EL (cell line): ENCODE measurements at places on chromosomes 2 and 18.

DNA sequence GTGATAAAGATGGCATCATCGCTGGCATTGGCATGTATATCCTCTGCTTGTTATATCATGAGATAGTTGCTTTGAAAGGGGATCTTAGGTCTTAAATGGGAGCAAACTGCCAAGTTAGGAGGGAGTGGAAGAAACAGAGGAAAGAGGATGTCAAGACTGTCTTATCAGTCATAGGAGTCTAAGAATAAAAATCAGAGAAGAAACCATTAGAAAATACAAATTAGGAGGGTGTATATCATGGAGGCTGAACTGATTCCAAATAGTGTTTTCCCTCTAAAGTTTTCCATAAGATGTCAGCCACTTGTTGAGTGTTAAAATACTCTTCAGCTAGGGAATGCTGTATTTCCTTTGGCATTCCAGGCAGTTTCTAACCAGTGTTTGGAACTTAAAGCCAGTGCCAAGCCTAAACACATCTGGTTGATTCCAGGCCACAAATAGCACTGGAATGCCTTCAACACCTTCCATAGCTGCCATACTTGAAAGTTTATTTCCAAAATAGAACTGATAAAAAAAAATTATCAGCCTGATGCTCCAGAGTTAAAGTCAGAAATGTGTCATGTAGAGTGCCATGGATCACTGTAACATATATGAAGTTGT, 129.4 kb downstream of the ZEB2 start:
- peak; percentile 17 for DNase-seq

DNA sequence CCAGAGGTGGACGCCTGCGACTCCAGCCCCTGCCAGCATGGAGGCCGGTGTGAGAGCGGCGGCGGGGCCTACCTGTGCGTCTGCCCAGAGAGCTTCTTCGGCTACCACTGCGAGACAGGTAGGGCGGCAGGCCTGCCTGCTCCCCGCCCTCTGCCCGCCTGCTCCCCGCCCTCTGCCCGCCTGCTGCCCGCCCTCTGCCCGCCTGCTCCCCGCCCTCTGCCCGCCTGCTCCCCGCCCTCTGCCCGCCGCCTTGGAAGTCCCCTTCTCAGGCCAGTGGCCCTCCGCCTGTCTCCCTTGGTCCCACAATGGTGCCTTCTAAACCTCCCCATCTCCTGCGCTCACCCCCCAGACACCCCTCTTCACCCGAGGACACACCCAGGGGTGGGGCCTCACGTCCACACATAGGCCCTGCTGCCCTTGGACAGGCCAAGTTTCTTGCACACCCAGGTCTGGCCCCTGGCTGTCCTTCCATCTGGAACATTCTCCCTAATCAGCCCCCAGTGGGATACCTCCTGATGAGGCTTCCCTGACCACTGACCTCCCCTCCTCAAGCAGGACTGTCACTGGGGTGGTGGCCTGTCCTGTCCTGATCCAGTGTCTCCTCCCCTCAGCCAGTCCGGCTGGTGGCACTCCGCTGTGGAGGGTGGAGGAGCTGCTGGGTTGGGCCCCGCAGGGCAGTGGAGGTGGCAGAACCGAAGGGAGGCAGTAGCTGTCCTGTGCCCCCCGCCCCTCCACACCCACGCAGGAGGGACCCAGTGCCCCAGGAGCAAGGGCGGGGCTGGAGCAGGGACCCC, 37.9 kb downstream of the MTERF4 start:
- no peak for DNase-seq

DNA sequence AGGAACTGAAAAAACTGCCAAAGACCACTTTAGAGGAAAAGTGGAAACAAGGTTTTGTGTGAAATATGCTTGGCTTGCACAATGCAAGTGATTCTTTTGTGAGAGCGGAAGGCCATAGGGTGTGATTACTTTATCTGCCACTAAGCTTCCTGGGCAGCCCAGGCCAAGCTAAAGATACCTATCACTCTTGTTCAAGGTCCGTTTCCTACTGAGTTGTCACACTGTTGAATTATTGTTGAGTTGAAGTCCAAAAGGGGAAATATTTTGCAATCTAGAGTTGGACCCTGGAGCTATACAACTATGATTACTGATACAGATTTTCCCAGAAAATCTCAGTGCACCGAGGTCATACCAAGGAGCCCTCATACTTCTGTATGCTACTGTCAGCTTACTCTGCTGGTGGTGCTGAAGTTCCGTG, 72.7 kb upstream of the CTAGE1 start:
- DNase-seq = no peak

- no peak for DNase-seq
Observed at GRCh38 chr2:16013359-16013911, 73.1 kb downstream of the MYCN start.

DNA sequence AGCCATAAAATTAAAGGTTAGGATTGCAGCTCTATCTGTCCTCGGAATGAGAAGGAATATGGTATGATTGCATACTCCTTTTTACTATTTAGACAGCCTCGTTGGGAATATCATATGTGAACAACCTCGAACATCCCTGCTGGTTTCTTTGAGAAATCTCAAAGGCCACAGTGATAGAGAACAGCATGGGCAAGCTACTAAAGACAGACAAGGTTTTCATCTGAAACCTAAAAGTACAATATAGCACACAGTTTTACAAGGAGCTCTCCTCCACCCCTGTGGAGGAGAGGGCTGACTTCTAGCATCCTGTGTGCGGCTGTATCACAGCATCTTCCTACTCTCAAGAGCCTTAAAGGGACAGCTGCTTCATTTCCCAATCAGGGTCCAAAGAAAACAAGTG, 104.3 kb downstream of the VWC2L start:
- no peak for DNase-seq
